Stimulated activated CD4-positive, alpha-beta T cell treated with anti-CD3 and anti-CD28 coated beads, Interleukin-15, amount 100 ng/mL, for 1 hour (primary cell): ENCODE measurements at places on chromosomes 3 and 15.

DNA sequence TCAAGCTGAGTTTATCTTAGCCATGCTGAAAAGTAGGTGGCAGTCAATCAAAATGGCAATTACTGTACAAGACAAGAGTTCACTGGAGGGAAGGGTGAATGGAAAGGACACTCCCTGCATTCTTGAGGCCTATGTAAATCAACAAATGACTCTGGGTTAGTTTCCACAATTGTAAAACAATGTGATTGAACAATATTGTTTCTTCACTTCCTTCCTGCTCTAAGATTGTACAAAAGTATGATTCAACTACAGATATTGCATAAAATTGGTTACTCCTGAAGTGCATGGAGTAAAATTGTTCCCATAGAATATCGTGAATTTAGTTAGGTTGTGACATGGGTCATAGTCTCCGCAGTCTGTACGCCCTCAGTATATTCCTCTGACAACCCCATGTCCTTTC lies 277.6 kb downstream of the LPP start:
- DNase-seq, result no peak

- DNase-seq, result no peak
These were observed 47.4 kb upstream of the SMAD3 start for GRCh38 chr15:67018026-67018425.

- DNase-seq, result no peak
These were observed 5.4 kb downstream of the NDUFB4 start for GRCh38 chr3:120601554-120601953.

- DNase-seq, result no peak
These were observed 71.2 kb downstream of the TIGIT start for GRCh38 chr3:114364806-114365654.

DNA sequence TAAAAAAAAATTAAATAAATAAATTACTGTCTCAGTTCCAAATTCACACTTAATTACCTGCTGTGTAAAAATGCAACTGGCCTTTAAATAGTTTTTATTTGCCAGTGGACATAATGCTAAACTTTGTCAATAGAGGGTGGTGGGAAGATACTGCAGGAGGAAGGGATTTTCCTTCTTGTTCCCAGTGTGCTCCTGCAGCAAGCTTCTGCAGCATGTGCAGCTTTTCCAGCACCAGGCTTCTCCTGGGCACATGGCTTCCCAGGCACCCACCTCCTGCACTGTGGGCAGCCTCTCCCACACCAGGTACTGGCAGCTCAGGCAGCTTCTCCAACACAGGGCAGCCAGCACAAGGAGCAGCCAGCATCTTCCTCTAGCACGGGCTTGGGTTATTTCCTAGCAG lies 29.6 kb upstream of the BBX start:
- DNase-seq, result no peak

DNA sequence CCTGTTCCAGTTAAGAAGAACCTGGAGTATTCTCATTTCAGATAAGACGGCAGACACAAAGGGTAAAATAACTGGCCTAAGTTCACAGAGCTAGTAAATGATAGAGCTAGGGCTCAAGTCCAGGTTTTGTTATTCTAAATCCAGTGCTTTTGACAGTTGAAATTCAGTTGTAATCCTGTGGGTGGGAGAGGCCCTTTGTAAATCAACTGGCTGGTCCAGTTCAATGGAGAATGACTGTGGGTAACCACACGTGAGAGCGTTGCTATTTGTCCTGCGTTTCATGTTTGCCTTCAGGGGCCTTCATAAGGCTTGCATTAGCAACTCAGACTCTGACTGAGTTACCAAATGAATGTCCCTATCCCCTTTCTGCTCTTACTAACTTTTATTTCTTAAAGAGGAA lies 24.2 kb upstream of the CD96 start:
- no peak for DNase-seq

DNA sequence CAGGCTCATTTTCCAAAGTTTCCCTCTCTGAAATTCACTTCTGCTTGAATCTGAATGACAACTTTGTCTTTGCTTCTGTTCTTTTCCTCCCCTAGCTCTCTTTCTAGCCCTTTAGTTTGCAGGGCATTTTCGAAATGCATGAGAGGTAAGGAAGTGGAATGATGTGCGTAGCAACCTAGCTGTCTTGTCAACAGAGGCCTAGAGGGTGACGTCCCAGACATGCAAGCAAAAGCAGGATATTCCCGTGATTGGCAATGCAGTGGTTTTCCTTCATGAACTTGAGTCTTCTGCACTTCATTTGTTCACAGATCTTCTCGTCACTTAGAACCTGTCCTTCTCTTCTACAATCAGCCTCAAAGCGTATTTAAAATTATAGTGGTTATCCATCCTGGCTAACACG lies 51.9 kb upstream of the PPP4R2 start:
- DNase-seq, result no peak

DNA sequence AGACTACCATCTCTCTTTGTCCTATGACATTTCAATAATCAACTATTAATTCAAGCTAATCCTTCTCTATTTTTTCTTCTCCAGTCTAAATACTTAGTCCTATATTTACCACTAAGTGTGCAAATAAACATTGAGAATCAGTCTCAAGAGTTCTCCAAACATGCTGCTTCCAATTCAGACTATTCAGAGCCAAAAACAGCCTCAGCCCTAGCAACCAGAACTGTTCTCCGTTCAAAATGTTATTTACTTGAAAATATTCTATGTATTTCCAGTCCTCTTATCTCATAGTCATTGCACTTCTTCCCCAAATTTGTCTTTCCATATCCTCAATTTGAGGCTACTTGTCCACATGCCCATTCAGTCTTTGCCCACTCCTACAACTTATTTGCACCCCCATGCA lies 805.5 kb downstream of the IGSF11 start:
- no peak for DNase-seq

DNA sequence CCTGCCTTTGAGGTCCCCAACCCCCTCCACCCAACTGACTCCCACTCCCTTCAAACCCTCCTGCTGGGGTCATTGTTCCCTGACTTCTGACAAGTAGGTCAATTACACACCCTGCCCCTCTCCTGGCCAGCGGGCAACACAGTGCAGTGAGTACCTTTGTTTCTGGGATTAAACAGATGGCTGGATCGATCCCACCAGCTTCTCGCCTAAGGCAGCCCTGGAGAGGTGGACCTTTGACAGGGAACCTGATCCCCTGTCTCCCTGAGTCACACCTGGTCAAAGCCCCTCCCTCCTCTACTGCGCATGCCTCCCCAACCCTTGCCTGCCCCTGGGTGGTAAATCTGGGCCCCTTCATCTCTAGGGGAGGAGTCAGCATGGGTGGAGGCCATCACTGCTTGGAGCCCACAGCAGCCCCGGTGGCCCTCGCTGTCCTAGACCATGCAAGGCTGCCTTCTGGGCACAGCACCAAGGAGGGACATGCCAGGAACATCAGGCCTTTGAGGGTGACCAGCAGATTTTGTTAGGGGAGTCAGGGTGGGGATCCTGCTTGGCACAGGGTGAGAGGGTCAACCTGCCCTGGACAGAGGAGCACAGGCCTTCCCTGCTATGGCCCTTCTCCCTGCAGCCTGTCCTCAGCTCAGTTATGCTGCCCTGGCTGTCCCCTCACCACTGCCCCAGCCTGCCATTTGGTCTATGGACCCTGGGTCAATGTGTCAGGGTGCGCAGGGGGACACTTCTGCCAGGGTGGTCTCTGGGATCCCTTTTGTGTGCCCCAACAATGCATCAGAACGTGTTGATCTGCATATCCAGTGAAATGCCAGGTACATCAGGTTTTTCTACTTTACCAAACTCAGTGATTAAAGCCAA lies 9.8 kb upstream of the PRR23E start:
- DNase-seq, result no peak

GRCh38 chr3:14145670-14146380 lies 21.0 kb downstream of the TMEM43 start:
- DNase-seq, result no peak

DNA sequence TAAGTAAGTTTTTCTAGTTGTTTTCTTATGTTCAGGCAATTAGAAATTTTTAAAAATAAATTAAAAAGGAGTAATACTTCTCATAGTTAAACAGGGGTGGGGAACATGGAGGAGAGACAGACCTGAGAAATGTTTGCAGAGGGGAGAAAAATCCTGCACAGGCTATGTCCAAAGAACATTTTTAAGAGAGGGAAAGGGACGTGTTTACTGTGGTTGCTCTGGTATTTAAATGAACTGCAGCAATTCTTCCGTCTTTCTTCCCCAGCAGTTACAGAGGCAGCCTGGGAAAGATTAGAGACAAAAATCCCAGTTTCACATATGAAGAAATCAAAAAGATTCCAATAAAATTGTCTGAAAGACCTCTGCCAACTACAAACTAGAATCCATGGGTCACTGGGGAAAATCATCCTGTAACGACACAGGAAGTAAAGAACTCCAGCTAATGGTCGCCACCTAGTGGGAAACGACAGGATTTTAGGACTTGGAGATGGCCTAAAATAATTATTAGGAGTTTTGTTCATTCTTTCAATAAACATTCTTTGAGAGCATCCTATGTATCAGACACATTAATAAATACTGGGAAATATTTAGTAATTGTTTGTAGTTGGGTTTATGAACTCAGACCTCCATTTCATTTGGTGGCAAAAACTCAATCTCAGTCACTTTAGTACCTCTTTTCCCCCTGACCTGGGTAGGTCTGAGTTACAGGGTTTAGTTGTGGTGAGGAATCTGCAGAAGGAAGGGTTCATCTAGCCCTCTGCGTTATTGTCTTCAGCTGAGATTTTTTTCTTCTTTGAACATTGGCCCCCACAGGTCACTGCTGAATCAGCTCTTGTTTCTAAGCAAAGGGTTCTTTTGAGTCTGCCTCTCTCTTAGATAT lies 69.9 kb upstream of the GOLIM4 start:
- no peak for DNase-seq

DNA sequence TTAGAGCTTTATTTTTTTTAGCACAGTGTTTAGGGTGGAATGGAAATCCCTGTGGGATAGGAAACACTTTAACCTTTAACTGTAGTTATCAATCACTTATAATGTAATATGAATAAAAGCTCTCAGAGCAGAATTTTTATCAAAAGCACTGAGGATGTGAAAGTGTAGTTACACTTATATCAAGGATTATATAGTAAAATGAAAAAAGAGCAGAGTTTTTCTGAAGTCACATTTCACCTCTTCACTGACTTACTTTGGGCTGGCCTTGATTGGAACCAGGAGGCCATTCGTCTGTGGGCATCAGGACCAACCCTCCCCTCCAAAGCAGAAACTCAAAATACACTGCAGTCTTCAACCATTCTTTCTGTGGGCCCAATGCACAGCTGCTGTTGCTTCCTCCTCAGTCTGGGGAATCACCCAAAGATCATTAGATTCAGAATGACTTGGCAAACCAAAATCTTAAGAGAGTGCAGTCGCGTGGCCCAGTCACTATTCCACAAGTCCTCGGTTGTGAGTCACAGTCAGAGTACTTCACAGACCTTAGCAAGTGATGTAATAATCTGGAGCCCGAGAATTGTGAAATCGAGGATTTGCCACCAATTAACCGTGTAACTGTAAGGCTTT lies 132.6 kb upstream of the COL8A1 start:
- no peak for DNase-seq

GRCh38 chr3:31980530-31981205 lies 394 bp downstream of the OSBPL10 start:
- peak; percentile 6 for DNase-seq

GRCh38 chr3:184227481-184227935 lies 1.9 kb upstream of the VWA5B2 start:
- peak; percentile 27 for DNase-seq

DNA sequence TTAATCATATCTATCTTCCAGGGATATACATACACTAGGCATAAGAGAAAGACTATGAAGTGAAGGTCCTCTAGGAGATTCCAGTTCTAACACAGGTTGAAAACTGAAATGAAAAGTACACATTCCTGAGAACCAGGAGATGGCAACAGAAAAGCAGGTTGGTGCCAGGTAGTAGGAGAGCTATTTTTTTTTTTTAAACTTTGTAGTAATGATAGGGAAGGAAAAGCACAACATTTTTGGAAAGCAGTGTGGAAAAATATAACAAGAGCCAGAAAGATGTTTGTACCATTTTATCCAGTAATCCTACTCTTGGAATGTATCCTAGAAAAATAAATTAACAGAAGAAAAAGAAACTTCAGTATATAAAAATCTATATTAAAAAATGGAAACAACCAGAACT lies 189.9 kb downstream of the DTWD1 start:
- DNase-seq, result no peak

DNA sequence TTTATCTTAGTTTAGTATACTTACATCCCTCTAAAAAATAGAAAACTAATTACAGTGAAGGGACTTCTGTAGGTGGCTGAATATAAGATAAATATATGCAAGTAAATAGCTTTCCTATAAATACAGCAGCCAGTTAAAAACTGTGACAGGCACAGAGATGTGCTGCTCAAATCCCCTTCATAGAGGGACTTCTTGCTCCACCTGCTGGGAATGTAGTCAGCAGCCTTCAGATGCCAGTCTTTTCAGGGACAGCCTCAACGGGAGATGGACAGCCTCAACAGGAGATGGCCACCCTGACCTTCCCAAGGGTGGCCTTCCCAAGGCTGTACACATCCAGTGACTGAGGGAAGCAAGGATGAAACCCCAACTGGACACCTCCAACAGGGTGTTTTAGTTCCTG lies 15.7 kb upstream of the PRR23E start:
- no peak for DNase-seq

- no peak for DNase-seq
These were observed 7.9 kb downstream of the ALAS1 start for GRCh38 chr3:52205727-52206372.

- DNase-seq, result no peak
These were observed 74.3 kb downstream of the SIDT1 start for GRCh38 chr3:113606539-113607218.

GRCh38 chr3:152374262-152374990 lies 105.7 kb downstream of the MBNL1 start:
- DNase-seq, result no peak

GRCh38 chr3:39264053-39264452 lies 15.8 kb downstream of the CX3CR1 start:
- DNase-seq, result no peak

GRCh38 chr3:160451602-160452001 lies 2.0 kb upstream of the TRIM59 start:
- DNase-seq, result no peak

DNA sequence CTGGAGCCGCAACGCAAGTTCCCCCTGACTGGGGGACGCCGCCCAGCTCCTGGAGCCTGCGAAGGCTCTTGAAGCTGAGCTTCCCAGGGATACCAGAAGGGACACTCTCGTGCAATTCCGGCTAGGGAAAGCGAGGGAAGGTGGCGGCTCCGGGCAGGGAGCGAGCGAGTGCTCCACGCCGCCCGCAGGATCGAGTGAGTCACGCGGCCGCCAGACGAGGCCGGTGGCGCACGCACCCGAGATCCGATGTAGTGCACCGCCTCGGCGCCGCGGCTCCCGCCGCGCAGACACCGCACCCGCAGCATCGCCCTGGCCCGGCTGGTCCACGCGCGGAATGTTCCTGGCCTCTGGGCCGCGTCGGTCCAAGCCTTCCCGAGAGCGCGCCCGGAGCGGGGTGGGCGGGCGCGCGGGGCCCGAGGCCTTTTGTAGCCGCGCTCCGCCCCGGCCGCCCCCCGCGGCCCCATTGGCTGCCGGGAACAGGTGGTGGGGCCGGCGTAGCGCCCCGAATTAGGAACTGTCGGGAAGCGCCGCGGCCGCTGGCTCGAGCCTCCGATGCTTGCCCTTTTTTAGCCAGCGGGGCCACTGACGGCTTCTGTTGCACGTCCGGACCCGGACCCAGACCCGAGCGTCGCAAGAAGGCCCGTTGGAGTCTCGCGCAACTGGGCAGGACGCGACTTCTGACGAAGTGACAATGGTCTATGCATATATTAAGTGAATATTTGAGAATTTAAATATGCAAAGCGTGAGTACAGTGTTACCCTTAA lies at the start of gene GATM:
GATM (minus strand) TSS at position 396 of the 764 bp plus-strand sequence; CDS start at position 305, 91 bp downstream.
- DNase-seq, result peak; percentile 33

GRCh38 chr15:73924171-73924921 lies 1.9 kb upstream of the LOXL1 start:
- DNase-seq, result no peak

- DNase-seq, result no peak
These were observed 400.3 kb downstream of the LRTM1 start for GRCh38 chr3:54527521-54527920.
